Activated T-helper 1 cell treated with anti-CD3 and anti-CD28 coated beads, Interleukin-12 subunit alpha, Interleukin-12 subunit beta, Interleukin-2, Interleukin-4 antibody, amounts not matched to agents 30 ng/mL and 10 ng/mL and 1 ng/mL, durations not matched to agents 14 hours and 24 hours and 36 hours (primary cell): ENCODE measurements at places on chromosomes 2 and 18. TPM values are rescaled to one million over a fixed set of nuclear protein-coding genes. Genes with fewer than 3 reads are reported as not detected.

DNA sequence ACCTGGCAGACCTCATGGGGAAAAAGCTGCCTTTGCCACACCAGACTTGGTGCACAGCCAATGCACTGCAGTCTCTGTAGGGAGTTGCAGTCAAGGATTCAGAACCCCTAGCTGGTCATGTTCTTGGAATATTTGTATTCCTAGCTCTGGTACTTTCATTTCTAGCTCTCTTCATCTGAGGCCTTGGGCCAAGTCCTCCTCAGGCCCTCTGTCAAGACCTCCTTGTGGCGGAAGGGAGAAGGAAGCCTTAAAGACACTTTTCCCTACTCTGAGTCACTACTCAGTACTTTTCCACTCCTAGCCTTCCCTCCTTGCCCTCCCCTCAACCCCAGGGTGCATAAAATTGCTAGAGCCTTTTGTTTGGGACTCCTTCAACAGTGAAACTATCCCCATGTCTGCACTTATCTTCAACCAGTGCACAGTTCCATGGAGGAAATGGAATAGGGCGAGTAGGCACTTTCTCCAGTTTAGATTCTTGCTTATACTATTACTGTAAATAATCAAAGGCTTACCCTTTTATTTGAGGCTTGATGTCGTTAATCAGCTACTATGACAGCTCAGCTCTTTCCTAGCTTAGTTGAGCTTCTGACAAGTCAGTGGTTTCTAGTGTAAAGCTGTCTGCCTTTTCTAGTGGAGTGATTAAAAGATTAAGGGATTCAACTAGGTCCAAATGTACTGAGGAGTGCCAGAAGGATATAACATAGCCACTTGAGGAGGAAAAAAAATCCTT, 15.8 kb downstream of the M1AP start:
- no peaks in the 10 kb centered on the region for H3K36me3 ChIP-seq
- H3K27ac ChIP-seq, result no peak overlapping the region
- no peaks in the 10 kb centered on the region for H3K4me1 ChIP-seq
- no peak for DNase-seq
- peaks cover 25% of the 10 kb centered on the region for H3K27me3 ChIP-seq

GRCh38 chr18:63135101-63135500, 184.5 kb downstream of the BCL2 start:
- H3K36me3 ChIP-seq, result peaks cover 24% of the 10 kb centered on the region
- peak overlapping the region; percentile 13 for H3K27ac ChIP-seq
- DNase-seq, result no peak
- H3K4me3 ChIP-seq, result no peak overlapping the region

The C2orf15 gene
- total RNA-seq, result 0.29 TPM in 1 of 2 replicates, not detected in the other

The IL36A gene
- total RNA-seq, result not detected in 2 replicates

DNA sequence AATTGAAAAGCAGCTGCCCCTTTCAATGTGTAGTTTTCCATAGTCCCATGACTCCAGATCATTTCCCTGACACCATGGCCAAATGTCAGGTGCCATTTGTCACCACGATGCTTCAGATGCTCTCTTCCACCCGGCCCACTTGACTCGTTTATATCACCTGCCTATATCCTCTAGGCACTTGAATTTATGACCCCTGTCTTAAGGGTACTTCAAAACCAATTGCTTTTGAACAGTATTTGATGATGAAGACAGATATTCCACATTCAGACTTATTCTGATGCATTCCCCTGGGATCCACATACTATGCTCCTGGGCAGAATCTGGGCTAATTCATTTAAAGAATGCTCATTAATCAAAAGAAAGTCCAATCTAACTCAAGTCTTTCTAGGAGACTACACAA, 16.9 kb upstream of the RHBDD1 start:
- H3K27me3 ChIP-seq, result peaks cover 13% of the 10 kb centered on the region
- no peak overlapping the region for H3K27ac ChIP-seq
- DNase-seq, result no peak
- H3K36me3 ChIP-seq, result no peaks in the 10 kb centered on the region
- no peak overlapping the region for H3K4me3 ChIP-seq

DNA sequence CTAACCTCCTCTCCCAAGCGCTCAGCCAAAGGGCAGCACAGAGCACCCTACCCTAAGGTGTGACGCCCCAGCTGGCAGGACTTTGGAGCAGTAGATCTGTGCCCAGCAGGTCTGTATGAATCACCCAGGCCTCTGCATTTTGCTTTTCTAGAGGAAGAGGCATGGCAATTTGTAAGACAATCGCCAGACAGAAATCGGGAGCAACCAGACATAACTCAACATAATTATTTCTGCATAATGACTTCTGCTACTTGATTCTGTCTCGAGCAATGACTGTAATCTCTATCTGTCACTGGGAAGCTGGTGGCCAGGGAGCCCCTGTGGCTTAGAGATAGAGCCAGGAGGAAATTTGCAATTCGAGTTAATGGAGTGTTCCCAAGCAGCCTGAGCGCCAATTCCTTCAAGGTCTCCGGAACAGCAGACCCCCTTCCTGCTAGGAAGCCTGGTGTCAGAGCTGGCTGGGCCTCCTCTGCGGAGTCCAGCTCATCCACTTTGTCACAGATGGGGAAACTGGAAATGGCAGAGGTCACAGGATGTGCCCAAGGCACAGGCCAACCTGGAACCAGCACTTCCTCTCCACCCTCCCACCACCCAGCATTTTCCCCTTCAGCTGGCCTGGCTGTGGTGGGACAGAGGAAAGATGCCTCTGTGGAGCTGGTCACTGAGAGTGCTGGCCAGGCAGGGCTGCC, 55.0 kb downstream of the ODC1 start:
- no peak overlapping the region for H3K4me3 ChIP-seq
- H3K4me1 ChIP-seq, result peaks cover 16% of the 10 kb centered on the region
- no peak for DNase-seq
- no peaks in the 10 kb centered on the region for H3K36me3 ChIP-seq
- H3K27ac ChIP-seq, result no peak overlapping the region

GRCh38 chr2:173568054-173568453, 213.4 kb downstream of the CDCA7 start:
- no peak overlapping the region for H3K4me3 ChIP-seq
- no peaks in the 10 kb centered on the region for H3K36me3 ChIP-seq
- H3K4me1 ChIP-seq, result peaks cover 5% of the 10 kb centered on the region
- peaks cover 25% of the 10 kb centered on the region for H3K27me3 ChIP-seq

DNA sequence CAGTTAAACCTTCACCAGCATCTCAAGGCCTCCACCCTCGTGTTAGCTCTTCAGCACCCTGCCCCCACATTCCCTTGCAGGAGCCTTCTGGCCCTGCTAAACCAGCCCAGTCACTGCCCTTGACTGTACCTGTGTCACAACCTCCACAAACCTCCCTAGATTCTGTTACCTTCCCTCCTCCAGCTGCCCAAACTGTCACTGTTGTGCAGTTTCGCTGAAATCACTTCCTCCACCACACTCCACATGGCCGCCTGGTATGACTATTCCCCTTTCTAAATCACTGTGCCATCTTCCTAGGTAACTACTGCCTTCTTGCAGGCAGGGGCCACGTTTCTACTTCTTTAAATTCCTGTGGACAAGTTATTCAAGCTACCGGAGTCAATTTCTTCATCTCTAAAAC, 160.2 kb downstream of the GALNT14 start:
- H3K27me3 ChIP-seq, result no peaks in the 10 kb centered on the region
- no peak for DNase-seq
- H3K4me3 ChIP-seq, result no peak overlapping the region
- no peaks in the 10 kb centered on the region for H3K4me1 ChIP-seq
- no peaks in the 10 kb centered on the region for H3K36me3 ChIP-seq
- H3K27ac ChIP-seq, result no peak overlapping the region

The PSMA8 gene
- 0.44 and 0.49 TPM in 2 replicates for total RNA-seq

GRCh38 chr2:119180892-119181291, 22.3 kb upstream of the C1QL2 start:
- DNase-seq, result no peak
- no peak overlapping the region for H3K4me3 ChIP-seq
- no peaks in the 10 kb centered on the region for H3K36me3 ChIP-seq
- H3K4me1 ChIP-seq, result no peaks in the 10 kb centered on the region
- H3K27ac ChIP-seq, result no peak overlapping the region
- H3K27me3 ChIP-seq, result no peaks in the 10 kb centered on the region

The GKN2 gene
- not detected in 2 replicates for total RNA-seq

- no peak overlapping the region for H3K27ac ChIP-seq
- no peak overlapping the region for H3K4me3 ChIP-seq
- H3K27me3 ChIP-seq, result no peaks in the 10 kb centered on the region
- H3K36me3 ChIP-seq, result no peaks in the 10 kb centered on the region
- H3K4me1 ChIP-seq, result no peaks in the 10 kb centered on the region
- no peak for DNase-seq
Observed at GRCh38 chr2:155485141-155485842, 786.8 kb downstream of the KCNJ3 start.

DNA sequence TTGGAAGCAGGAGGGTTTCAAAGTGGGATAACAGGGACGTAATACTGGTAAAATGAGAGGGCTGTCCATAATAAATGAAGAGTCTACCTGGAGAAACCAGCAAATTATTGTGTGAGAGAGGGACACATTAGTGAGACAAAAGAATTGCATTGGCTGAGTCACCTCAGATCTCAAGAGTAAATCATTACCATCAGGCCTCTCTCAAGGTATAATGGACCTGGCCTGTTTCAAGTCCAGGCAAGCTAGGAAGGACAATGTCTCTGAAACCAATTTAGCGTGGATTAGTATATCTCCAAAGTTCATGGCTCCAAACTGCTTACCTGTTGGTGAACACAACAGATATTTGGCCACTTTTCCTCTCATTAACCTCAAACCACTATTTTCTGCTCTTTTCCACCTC, 471.4 kb downstream of the CMPK2 start:
- H3K27me3 ChIP-seq, result no peaks in the 10 kb centered on the region
- H3K4me3 ChIP-seq, result no peak overlapping the region
- no peak overlapping the region for H3K27ac ChIP-seq
- no peak for DNase-seq

- no peak overlapping the region for H3K27ac ChIP-seq
- no peak overlapping the region for H3K4me3 ChIP-seq
- H3K27me3 ChIP-seq, result no peaks in the 10 kb centered on the region
- peaks cover 7% of the 10 kb centered on the region for H3K4me1 ChIP-seq
Observed at GRCh38 chr2:70471129-70471528, 82.5 kb downstream of the TGFA start.

The CYB5A gene
- 36.0 and 40.5 TPM in 2 replicates for total RNA-seq

- DNase-seq, result no peak
- peaks cover 1% of the 10 kb centered on the region for H3K27me3 ChIP-seq
- no peak overlapping the region for H3K27ac ChIP-seq
- no peak overlapping the region for H3K4me3 ChIP-seq
- H3K4me1 ChIP-seq, result no peaks in the 10 kb centered on the region
Observed at GRCh38 chr2:119315241-119315925, 51.3 kb downstream of the C2orf76 start.

The FOXD4L1 gene
- 0.32 and 0.39 TPM in 2 replicates for total RNA-seq

GRCh38 chr2:174428214-174428613, 32.7 kb downstream of the SCRN3 start:
- H3K27ac ChIP-seq, result no peak overlapping the region
- no peak for DNase-seq
- H3K36me3 ChIP-seq, result peaks cover 10% of the 10 kb centered on the region
- no peak overlapping the region for H3K4me3 ChIP-seq
- no peaks in the 10 kb centered on the region for H3K27me3 ChIP-seq

- no peak overlapping the region for H3K4me3 ChIP-seq
- H3K27ac ChIP-seq, result no peak overlapping the region
- peaks cover 10% of the 10 kb centered on the region for H3K4me1 ChIP-seq
Observed at GRCh38 chr18:80105369-80106167, 3.5 kb upstream of the ADNP2 start.

DNA sequence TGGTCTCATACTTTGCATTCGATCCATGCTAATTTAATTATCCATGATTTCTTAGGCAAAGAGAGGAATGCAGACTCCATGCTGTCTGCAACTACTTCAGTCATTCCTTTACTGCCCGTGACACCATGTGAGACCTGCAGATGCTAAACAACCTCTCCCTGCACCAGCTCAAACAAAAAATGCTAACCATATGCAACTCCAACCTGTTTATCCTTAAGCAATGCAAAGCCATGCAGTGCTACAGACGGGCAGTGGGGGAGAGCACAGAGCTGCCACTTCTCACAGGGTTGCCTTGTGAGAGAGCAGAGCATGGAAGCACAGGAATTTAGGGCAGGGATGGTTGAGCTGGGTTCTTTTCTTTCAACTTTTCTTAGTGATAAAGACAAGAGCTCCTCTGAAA, 74.9 kb upstream of the KLHL14 start:
- H3K36me3 ChIP-seq, result no peaks in the 10 kb centered on the region
- H3K27ac ChIP-seq, result no peak overlapping the region
- H3K4me3 ChIP-seq, result no peak overlapping the region
- H3K27me3 ChIP-seq, result no peaks in the 10 kb centered on the region
- DNase-seq, result no peak
- H3K4me1 ChIP-seq, result no peaks in the 10 kb centered on the region

The TPRKB gene
- 41.5 and 42.7 TPM in 2 replicates for total RNA-seq

DNA sequence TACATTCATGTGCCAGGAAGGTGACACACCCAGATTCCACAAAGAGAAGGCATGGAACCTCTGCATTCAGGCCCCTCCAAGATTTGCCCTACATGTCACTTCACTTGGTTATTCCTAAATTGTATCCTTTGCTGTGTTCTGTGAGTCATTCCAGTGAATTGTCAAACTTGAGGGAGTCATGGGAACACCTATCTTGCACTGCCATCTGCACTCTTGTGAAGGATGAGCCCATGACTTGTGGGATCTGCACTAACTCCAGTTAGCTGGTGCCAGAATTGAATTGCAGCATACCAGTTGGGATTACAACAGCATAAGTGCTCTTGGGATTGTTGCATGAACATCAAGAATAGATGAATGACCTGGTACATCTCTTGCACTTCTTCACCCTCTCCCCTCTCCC, 1288.0 kb upstream of the ZEB2 start:
- H3K36me3 ChIP-seq, result no peaks in the 10 kb centered on the region
- H3K27me3 ChIP-seq, result no peaks in the 10 kb centered on the region
- H3K27ac ChIP-seq, result no peak overlapping the region
- H3K4me1 ChIP-seq, result no peaks in the 10 kb centered on the region
- no peak for DNase-seq

- no peaks in the 10 kb centered on the region for H3K27me3 ChIP-seq
- no peaks in the 10 kb centered on the region for H3K36me3 ChIP-seq
- H3K27ac ChIP-seq, result no peak overlapping the region
- H3K4me3 ChIP-seq, result no peak overlapping the region
- no peaks in the 10 kb centered on the region for H3K4me1 ChIP-seq
Observed at GRCh38 chr2:223046470-223047040, 5.4 kb upstream of the KCNE4 start.
